HS-27A (cell line): ENCODE measurements at places on chromosomes 7 and 10.

DNA sequence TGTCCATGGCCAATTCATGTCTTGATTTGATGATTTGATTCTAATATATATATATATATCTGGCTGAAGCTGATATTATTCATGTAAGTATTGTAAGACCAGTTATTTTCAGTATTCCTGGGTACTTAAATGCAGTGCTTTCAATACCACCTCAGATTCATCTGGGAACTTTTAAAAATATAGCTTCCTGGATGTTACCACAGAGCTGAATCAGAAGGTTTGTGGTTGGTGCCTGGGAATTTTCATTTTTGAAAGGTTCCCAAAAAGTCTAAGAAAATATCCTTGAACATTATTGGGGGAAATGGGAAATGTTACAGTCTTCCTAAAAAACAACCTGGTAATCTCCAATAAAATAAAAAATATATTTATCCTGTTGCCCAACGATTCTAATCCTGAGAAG is 10.7 kb upstream of the PPP3CB start:
- no peak for DNase-seq

- DNase-seq, result no peak
These were observed 163.0 kb upstream of the PPP2R2D start for GRCh38 chr10:131737543-131738395.

GRCh38 chr7:107581387-107582013 is 1.5 kb downstream of the BCAP29 start:
- no peak for DNase-seq

GRCh38 chr10:86246279-86246940 is 120.2 kb downstream of the GRID1 start:
- no peak for DNase-seq

GRCh38 chr7:92584953-92585352 is 5.2 kb downstream of the FAM133B start:
- no peak for DNase-seq

DNA sequence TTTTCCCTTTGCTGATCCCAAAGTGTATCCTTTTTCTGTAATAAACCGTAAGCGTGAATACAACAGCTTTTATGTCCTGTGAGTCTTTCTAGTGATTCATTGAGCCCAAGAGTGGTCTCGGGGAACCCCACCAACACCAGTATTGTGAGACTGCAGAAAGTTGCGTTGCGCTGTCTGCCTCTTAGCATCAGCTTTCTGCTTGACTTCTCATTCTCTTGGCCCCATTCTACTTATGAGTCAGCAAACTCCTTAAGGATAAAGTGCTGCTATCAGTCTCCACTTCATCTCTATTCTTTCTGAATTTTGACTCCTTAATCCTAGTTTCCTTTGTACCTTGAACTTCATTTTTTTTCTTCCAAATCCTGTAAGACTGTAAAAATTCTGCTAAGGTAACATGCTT is 184.3 kb upstream of the MBL2 start:
- no peak for DNase-seq

DNA sequence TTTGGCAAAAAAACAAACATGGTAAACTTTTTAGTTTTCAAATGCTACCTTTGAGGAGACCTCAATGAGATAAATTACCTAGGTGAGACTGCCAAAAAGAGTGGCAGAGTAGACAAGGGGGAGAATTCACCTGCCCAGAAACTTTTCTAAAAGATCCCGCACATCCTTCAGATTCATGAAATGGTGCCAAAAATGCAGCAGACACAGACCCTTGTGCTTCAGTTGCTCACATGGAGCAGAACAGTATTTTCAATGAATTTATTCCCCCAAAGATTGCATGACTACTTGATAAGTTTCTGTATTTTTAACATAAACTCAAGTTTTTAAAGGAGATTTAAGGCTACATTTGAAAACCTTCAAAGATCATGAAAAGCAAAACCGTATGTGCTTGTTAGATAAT is 270.0 kb downstream of the TRIL start:
- no peak for DNase-seq

DNA sequence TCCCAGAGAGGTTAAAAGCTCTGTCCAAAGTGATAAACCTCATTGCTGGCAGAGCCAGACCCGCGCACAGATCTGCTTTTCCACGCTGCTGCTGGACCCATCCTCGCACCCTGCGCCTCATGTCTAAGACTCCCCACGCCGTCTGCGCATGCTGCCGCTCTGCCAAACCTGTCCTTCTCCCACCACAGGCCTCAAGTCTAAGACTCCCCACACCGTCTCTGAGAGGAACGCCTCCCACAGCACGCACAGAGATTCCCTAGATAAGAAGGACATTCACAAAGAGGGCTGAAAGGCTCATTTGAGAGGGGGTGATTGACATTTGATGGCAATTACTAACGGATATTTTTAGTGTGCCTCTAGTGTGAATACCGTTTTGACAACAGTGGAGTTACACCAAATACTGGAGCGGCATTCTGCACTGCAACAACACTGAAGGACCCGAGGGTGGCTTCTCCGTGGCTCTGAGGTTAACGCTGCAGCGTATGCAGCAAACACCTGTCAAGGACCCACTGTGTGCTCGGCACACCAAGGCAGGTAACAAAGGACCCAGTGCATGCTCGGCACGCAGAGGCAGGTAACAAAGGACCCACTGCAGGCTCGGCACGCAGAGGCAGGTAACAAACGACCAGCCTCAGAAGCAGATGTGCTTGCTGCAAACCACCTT is 231.4 kb downstream of the DNAJB6 start:
- no peak for DNase-seq

GRCh38 chr10:86204421-86205305 is 161.9 kb downstream of the GRID1 start:
- no peak for DNase-seq

GRCh38 chr7:129644634-129645230 is 33.2 kb downstream of the NRF1 start:
- no peak for DNase-seq

DNA sequence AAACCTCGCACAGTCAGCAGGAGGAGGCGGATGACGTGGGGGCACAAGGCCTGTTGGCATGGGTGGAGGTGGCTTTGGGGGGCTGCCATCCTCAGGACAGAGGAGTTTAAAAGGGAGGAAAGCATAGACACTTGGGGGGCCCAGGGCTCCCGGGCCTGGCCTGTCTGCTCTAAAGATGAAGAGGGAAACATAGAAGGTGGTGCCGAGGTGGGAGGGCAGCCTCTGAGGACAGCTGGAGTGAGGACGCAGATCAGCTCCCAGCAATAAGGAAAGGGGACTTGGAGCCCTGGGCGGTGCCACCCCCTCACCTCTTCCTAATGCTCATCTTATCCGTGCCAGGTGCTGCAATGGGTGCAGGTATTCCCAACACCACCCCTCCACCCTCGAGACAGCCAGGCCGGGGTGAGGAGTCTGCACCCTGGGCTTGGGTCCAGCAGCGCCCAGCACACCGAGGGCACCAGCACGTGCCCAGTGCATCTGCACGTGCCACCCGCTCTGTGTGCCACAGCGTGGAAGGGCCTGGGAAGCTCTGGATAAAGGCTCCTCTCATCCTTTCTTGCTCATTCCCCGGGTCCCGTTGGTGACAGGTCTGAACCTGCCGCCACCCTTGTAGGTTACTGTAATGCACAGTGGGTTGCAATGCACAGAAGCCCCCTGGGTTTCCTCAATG is 566.0 kb upstream of the FOXK1 start:
- no peak for DNase-seq

- no peak for DNase-seq
These were observed 486.4 kb downstream of the PHTF2 start for GRCh38 chr7:78284945-78285344.

DNA sequence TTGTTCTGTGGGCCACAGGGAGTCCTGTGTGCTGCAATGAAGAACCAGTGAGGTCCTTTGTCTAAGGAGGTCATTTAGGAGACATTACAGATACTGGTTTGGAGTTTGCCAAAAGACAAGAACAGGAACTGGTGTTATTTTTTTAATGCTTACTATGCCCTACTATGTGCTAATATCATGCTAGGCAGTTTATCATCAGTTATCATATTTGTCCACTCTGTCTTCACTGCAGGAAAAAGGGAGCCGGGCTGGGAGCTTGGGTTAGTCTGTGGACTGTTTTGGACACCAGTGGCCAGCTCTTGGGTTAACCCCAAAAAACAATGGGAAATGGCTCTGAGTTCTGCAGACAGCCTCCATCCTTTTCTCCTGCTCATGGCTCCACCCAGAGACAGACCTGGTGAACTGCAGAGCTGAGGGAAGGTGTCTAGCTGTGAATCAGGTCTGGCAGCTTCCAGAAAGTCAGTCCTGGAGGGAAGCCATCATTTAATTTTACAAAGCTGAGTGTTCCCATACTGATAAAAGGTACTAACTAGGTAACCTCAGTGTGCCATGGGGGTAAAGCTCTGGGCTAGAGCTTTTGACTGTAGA is 101.2 kb upstream of the ZNF746 start:
- no peak for DNase-seq

GRCh38 chr7:25982684-25983083 is 169.3 kb upstream of the NFE2L3 start:
- DNase-seq, result no peak

GRCh38 chr7:101673951-101674350 is 44.9 kb upstream of the MYL10 start:
- DNase-seq, result no peak

DNA sequence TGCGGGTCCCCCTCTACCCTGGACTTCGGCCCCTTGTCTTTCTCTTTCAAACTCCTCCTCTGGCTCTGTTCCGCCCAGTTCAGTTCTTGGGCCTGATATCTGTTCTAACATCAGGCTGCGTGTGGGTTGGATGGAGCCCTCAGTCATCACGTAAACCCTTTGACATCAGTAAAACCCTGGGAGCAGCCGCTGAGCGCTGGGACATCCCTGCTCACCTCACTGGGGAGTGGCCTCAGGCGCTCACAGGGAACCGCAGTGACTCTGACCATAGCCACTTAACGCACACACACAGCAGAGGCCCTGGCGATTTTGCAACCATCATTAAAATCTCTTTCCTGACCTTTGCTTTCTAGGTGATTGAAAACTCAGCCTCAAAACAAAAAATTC is 113.3 kb downstream of the CYTH3 start:
- no peak for DNase-seq

GRCh38 chr10:11604865-11605650 is 6.4 kb downstream of the USP6NL start:
- no peak for DNase-seq

- DNase-seq, result no peak
These were observed 118.0 kb downstream of the CABCOCO1 start for GRCh38 chr10:61780732-61781131.

DNA sequence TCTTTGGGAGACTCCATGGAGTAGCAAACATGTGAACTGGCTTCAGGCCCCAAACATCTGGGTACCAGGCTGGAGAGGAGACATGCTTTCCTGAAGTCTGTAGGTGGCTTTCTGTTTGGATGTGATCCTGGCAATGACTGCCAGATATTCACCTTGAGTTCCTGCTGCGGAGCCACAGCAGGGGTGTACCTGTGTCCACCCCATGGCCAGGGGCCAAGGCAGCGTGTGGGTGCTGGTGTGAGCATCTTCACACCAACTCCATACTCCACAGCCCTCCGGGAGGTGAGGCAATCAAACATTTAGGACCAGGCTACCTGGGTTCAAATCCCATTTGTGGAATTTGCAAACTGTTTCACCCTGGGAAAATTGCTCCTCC is 113.0 kb downstream of the ADCY1 start:
- DNase-seq, result no peak

DNA sequence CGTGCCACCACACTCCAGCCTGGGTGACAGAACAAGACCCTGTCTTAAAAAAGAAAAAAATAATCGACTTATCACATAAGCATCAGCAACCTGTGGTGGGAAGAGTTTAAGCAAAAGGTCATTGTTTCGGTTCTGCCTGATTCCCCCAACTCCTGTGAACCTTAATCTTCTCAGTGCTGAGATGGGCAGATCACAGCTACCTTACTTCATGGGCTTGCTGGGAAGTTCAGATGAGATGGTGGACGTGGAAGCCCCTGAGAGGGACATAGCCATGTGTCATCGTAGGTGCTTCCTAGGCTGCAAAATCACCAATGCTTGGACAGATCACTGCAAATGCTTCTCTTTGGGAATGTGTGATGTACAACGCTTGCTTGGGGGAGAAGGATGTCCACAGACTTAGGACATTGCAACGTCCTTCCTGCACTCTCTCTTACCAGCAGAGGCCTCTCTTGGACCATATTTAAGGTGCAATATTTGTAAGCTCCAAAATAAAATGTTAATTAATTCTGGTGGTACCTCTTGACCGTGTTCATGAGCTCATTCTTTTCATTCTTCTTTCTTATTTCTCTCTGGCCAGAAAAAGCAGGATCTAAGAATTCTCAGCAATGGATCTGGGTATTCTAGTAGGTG is 8.6 kb downstream of the GJD4 start:
- DNase-seq, result no peak

DNA sequence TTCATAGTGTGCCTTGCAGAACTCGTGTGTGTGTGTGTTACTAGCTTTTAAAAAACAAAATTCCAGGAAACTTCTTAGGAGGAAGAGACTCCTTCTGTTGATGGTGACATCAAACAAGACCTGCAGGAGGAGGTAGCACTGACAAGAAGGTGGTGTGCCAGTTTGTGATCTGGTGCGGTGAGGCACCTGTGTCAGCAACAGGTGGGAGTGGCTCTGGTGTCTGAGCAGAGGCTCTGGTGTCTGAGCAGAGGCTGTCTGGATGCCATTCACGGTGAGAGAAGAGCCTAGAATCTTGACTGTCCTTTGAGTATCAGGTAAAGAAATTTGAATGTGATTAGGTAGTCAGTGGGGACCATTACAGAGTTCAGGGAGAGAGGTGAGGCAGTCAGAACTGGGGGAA is 122.8 kb downstream of the INPP5A start:
- DNase-seq, result no peak

- no peak for DNase-seq
These were observed 353.7 kb upstream of the CHRM2 start for GRCh38 chr7:136514776-136515175.

DNA sequence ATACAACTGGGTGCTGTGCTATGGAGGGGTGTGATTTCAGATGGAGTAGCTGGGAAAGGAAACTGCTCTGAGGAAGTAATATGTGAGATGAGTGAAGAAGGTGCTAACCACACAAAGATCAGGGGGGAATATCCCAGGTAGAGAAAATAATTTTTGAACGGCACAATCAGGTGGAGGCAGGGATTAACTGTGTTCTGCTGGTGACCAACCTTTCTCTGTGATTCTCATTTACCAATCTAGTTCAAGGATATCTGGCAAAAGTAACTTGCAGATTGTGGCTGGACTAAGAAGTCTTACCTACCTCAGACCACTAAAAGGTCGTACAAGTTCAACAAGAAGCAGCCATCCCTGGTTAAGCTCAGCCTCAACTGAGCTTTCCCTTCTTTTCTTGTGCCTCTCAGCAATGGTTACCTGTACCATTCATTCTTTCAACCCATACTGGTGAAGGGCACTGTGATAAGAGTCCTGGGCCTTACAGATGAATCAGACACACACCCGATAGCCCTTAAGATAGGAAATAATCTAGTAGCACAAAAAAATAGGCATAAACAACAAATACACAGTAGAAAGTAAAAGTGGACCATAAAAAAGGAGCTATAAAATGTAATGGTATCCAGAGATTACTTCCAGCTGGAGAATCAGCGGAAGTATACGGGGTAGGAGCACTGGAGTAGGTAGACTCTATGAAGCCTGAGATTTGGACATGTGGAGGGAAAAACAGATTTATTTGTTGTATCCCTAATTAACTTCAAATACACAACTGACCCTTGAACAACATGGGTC is 96.6 kb downstream of the UBE2H start:
- DNase-seq, result no peak

- no peak for DNase-seq
These were observed 61.5 kb downstream of the HELLS start for GRCh38 chr10:94607111-94607510.
